NCI-H146 (cell line): ENCODE measurements at places on chromosomes 3 and 15.

- DNase-seq, result no peak
Observed at GRCh38 chr3:57048052-57048671, 12.3 kb upstream of the SPATA12 start.

DNA sequence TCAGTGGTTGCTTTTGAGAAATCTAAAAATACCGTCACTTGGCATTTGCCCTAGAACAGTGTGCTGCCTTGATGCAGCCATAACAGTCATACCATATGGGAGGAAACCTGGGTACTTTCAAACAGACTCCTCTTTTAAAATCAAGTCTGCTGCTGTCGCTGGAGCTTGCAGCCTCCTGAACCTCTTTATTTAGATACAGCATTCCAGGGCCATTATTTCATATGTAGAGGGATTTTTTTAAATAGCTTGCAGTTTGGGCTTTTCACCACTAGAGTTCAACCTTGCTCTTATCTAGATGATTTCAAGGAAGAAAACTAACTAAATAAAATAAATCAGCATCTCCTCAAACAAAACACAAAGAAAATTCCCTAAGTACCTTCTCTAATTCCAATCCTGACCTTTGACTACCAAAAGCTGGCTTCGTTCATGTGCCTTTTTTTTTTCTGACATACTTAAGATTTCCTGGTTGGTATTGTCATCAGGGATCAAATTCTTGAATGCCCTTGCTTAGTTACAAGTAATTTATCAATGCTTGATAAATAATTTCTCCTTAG is 111.6 kb downstream of the KBTBD8 start:
- DNase-seq, result peak; percentile 16

DNA sequence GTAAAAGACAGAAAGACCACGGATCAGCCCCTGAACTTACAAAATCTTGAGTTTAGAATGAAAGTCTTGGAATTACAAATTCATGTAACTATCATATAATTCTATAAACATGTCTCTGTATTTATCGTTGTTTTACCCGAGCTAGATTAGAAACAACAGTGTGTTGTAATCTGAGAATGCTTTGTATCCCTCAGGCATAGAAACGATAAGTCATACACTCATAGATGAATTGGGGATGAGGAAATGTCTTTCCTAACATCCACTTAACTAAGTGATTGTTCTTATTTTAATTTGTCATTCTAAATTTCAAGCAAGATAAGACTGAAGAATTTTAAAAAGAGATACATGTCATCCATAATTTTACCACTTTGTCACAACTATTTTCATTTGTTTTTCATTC is 165.3 kb downstream of the RYR3 start:
- no peak for DNase-seq

GRCh38 chr3:182105875-182106274 is 394.1 kb downstream of the SOX2 start:
- no peak for DNase-seq

- peak; percentile 65 for DNase-seq
Observed at GRCh38 chr3:77254967-77255831, 215.3 kb downstream of the ROBO2 start.

GRCh38 chr15:27628486-27628885 is 470.6 kb downstream of the OCA2 start:
- no peak for DNase-seq

DNA sequence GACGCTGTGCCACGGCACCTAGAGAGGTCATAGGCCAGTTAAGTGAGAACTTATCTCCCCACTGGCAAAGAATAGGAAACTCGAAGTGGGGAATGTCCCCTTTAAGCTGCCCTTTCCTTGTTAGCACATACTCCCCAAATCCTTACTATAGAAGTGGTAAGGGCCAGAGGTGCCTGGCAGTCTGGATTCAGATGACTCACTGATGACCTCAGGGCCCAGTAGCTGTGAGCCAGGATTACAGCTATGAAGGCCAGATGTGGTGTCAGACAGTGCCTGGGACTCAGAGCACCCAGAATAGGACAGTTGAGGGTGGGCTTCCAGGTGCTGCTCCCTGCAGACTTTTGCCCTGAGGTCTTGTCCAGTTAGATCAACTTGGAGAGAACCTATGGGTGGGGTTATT is 37.7 kb downstream of the PDIA5 start:
- no peak for DNase-seq

DNA sequence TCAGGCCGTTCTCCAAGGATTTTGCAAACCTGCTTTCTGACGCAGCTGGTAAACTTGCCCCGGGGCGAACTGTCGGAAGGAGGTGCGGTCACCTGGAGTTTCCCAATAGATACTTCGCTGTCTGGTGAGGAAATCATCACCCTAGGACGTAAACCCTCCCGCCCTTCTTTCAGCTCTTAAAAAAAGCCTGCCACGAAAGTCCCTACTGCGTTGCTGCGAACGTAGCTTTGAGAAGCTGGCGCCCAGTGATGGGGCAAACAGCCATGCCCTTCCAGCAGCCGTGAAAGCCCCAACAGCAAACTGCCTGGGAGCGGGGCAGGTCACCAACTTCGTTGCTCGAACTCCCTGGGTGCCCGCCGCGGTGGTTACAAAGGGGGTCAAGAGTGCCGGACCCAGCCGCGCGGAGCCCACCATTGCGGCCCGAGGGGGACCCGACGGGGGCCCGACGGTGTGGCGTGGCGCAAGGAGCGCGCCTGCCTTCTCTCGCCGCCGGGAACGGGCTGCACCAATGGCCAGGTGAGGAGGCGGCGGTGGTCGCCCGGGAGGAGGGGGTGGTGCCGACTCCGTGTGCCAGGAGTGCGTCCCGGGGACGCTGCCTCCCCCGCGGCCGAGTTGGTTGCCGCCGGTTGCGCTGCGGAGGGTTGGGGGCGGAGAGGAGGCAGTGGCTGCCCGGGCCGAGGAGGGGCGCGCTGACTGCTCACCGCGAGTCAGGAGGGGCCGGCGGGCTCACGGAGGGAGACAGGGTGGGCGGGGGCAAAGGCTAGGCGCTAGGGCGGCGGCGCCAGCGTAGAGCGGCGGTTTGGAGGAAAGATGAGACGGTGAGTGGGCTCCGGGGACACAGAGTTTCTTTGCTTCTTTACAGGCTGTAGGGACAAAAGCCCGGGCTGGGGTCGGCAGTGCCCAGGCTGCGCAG is at the start of gene PHLDB2:
TSS of gene PHLDB2 (plus strand) at position 205 of the 913 bp plus-strand sequence. CDS start 24,813 bp downstream, outside the sequence.
- DNase-seq, result peak; percentile 92

- no peak for DNase-seq
Observed at GRCh38 chr3:148642214-148642613, 55.5 kb upstream of the AGTR1 start.

DNA sequence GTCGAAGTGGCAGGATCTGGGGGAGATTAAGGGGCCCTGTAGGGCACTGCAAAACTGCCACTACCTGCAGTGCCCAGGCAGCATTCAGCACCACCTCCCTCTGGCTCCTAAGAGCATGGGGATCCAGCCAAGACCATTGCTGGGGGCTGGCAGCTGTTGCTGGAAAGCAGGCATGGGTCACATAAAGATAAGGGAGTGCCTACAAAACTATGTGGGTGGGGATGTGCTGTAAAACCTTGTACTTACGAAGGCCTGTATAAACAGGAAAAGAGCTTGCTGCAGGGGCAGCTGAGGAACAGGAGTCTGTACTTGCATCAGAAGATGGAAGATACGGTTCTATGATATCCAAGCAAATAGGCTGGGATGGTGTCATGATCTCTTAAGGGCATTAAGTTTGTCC is 27.1 kb downstream of the IL20RB start:
- DNase-seq, result no peak

- DNase-seq, result no peak
Observed at GRCh38 chr15:82186719-82187406, 75.7 kb downstream of the EFL1 start.

DNA sequence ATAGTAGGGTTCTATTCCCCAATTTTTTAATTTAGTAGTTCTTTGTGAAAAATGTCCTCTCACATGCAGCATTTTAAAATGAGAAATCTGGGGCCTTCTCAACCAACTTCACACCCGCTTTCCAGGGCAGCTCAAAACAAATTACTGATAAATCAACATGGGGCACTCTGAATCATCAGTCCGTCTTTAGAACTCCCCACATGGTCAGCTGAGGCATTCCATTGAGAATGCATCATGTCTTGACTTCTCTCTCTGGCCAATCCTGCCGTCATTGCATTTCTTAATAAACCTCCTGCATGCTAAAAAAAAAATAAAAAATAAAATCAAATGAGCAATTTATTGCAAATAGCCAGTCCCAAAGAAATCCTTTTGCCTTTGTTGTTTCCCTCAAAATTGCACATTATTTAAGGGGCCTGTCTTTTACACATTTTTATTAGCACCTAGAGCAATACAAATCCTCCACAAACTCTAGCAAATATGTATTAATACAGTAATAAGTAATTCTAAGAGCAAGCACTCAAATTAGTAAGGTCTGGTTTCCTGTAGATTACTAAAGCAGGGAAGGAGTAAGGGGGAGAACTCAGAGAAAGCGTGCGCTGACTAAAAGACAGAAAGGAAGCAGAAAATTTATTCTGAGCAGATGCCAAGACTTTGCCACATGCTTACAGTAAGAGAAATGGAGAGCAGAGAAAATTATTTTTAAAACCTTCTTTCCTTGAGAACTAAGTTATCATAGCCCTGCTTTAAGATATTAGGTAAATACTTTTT is 175.7 kb downstream of the TNIK start:
- DNase-seq, result no peak

GRCh38 chr15:65916664-65917406 is 47.5 kb downstream of the RAB11A start:
- peak; percentile 58 for DNase-seq

GRCh38 chr15:56532721-56533460 is 68.0 kb upstream of the MNS1 start:
- peak; percentile 12 for DNase-seq

DNA sequence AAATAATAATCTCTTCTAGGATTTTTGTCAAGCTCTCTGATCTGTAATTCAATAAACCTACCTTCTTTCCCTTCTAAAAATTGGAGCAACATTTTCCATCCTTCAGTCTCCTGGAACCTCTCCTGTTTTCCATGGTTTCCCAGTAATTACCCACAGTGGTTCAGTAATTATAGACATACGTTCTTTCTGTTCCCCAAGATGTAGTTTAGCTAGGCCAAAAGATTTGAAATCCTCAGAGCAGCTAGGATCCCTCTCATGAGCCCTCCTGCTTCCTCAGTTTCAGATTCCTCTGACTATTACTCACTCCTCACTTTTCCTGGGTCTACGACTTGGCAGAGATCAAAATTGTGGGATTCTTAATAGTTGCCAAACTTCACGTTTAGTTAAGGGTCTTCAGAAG is 76.9 kb upstream of the IGSF10 start:
- DNase-seq, result no peak

- no peak for DNase-seq
Observed at GRCh38 chr3:74387111-74387735, 227.2 kb downstream of the CNTN3 start.

- DNase-seq, result no peak
Observed at GRCh38 chr3:50160561-50160983, 5.4 kb downstream of the SEMA3F start.

DNA sequence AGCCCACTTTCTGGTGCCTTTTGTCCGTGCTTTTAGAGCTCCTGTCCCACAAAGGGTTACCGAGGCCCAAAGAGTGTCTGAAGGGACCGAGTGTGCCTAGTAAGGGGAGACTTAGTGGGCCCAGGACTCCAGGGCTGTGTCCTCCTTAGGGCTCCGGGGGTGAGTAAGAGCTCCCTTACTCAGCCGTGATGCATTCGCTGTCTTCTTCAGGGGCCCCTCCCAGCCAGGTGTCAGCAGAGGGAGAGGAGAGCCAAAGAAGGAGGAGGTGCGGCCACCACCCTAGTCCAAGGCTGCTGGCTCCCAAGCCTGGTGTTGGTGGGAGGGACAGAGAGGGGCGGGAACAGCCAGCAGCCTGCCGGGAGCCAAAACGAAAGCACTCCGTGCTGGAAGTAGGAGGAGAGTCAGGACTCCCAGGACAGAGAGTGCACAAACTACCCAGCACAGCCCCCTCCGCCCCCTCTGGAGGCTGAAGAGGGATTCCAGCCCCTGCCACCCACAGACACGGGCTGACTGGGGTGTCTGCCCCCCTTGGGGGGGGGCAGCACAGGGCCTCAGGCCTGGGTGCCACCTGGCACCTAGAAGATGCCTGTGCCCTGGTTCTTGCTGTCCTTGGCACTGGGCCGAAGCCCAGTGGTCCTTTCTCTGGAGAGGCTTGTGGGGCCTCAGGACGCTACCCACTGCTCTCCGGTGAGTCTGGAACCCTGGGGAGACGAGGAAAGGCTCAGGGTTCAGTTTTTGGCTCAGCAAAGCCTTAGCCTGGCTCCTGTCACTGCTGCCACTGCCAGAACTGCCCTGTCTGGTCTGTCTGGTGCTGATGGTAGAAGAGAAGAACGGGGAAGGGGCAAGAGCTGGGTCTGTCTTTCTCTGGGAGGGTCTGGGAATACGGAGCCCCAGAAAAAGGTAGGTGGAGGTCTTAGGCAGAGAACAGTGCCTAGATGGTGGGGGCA is at the start of gene IL17RC:
TSS of gene IL17RC (plus strand) at position 365 of the 947 bp plus-strand sequence. CDS start at position 583, 218 bp downstream.
- peak; percentile 84 for DNase-seq

GRCh38 chr3:156981005-156981404 is 154.9 kb downstream of the LEKR1 start:
- no peak for DNase-seq

DNA sequence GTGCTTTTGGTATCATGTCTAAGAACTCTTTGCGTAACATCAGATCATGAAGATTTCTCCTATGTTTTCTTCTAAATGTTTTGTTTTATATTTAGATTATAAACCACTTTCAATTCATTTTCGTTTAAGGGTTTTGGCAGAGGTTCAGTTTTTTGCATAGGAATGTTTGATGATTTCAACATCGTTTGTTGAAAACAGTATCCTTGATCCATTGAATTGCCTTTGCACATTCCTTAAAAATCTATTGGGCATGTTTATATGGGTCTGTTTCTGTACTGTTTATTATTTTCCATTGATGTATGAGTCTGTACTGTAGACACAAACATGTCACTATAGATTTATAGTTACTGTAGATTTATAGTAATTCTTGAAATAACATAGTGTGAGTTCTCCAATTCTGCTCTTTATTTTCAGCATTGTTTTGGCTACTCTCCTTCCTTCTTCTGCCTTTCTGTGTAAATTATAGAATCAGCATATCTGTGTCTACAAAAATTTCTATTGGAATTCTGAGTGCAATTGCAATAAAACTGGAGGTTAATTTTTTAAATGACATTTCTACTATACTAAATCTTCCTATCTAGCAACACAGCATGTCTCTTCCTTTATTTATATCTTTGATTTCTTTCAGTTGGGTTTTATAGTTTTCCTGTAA is 374.0 kb downstream of the SV2B start:
- no peak for DNase-seq

- no peak for DNase-seq
Observed at GRCh38 chr15:38207621-38208020, 45.0 kb upstream of the SPRED1 start.

- DNase-seq, result no peak
Observed at GRCh38 chr3:130932979-130933378, 39.1 kb downstream of the ATP2C1 start.

GRCh38 chr3:131731709-131732108 is 228.9 kb upstream of the MRPL3 start:
- DNase-seq, result no peak

DNA sequence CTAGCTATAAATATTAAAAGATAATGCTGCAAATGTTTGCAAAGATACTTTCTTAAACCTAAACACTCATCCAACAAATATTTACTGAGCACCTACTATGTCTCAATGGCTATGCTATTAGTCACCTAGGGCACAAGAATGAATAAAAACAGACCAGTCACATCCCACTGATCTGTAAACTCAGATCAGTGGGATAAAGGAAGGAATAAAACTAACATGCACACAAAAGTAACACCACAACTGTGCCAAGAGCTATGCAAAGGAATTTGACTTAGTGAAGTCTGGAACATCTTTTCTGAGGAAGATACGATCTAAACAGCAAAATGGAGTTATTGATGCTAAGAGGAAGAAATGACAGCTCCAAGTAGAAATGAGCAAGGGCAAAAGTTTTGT is 56.6 kb downstream of the CBLB start:
- DNase-seq, result no peak

- no peak for DNase-seq
Observed at GRCh38 chr15:85711580-85712192, 83.0 kb downstream of the KLHL25 start.
